ENCODE measurements at places on chromosomes 3 and 15. TPM values are rescaled to one million over a fixed set of nuclear protein-coding genes. Genes with fewer than 3 reads are reported as not detected.

DNA sequence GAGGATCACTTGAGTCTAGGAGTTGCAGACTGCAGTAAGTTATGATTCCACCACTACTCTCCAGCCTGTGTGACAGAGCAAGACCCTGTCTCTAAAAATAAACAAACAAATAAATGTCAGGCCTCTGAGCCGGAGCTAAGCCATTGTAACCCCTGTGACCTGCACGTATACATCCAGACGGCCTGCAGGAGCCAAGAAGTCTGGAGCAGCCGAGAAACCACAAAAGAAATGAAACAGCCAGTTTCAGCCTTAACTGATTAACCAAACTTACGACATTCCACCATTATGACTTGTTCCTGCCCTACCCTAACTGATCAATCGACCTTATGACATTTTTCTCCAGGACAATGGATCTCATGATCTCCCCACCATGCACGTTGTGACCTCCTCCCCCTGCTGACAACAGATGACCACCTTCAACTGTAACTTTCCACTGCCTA lies 32.5 kb upstream of the ZKSCAN7 start:
- no peak for DNase-seq

Gene LRTM1
- 0.16 TPM for total RNA-seq

Gene CHRD
- 18.8 TPM for total RNA-seq

- DNase-seq = no peak
These were observed 32.7 kb downstream of the EDEM1 start for GRCh38 chr3:5220193-5220592.

Gene RHOV
- 0.10 TPM for total RNA-seq

- DNase-seq = peak; percentile 91
These were observed 11.9 kb upstream of the LRTM1 start for GRCh38 chr3:54939557-54940300.

DNA sequence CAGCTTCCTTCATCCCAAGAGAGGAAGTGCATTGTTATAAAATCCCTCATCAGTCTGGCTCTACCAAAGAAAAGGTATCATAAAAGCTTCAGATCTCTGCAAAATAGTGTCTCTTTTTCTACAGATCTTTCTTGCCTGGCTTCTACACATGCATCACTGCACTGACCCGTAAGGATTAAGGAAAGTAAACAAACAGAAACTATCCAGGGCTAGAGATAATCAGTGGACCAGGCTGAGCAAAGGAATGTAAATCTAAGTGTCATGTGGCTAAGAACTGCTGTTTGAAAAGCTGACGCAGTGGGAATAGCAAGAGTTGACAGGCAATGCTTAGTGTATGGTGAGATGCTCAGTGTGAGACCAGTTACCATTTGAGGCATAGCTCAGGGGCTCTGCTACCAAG lies 339.7 kb downstream of the IL5RA start:
- DNase-seq = no peak

Gene COLQ
- 24.8 TPM for total RNA-seq

Gene PLSCR4
- total RNA-seq = 8.5 TPM

DNA sequence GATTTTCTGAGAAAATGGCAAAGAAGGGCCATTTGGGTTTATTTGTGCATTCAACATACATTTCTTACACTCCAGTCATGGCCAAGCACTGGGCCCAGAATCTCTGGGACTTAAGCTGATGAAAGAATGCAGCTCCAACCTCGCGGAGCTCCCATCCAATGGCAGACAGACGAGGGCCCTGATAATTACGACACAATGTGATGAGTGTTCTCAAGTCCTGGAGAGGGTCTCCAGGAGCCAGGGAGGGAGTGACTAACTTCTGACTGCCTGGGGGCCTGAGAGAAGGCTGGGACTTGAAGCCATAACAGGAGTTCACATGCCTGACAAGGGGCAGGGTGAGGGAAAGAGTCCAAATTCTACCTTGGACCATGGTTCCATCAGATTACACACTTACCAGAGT lies 42.6 kb upstream of the BNC1 start:
- DNase-seq = no peak

Gene SNAP23
- total RNA-seq = 91.6 TPM

DNA sequence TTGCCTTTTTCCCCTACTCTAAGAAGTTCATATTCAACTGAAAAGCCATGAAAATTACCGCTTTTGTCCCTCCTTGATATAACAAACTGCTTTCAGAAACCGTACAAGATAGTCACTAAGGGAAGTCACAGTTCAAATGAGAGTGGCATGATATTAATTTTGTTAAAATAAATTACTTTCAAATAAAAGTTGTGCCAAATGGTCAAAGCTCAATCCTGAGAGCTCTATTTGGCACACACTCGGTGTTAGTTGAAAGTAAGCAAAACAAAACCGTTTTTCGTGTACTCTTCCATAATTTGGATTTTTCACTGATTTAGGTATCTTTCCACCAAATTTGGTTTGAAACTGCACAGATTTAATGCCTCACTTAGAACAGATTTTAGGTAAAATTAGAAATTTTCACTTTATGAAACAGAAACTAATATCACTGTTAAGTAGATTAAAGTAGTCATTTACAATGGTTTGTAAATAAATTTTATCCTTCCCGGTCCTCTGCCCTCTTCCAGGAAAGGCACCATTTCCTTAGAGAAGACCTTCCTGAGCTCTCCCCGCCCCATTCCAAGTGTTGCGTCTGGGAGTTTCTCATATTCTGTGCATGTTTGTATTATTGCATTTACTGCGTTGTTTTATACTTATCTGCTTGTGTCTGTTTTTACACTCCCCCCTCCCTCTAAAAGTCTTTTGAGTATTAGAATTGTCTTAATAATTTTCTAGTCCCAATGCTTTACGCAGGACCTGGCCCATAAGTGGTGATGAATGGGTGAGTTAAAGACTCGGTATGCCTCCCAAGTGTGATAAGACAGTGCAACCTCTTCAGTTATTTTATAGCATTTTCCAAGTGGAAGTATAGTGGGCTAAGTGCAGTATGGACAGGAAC lies 853 bp downstream of the TCAIM start:
- DNase-seq = no peak

Gene ALPK3
- 190 TPM for total RNA-seq

All from myocyte (in vitro differentiated cells).